ENCODE measurements at places on chromosomes 13 and 19.

DNA sequence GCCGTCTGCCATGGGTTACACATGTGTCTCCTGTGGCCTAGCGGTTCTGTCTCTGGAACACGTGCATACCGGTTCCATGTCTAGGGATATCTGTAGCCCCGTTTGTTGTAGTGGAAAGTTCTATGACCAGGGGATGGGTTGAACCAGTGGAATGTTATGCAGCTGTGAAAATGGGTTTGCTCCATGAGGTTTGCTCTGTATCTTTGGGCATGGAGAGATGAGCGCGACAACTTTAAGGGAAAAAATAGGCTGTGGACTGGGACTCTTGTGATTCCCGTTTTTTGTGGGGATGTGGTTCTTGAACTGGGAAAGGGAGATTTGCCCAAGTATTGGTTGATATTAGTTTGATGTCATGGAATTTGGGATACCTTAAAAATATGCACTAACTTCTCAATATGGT is 120.4 kb downstream of the KDM4B start:
- DNase-seq, result no peak

GRCh38 chr19:35725216-35725861 is 7.5 kb downstream of the KMT2B start:
- DNase-seq, result no peak

DNA sequence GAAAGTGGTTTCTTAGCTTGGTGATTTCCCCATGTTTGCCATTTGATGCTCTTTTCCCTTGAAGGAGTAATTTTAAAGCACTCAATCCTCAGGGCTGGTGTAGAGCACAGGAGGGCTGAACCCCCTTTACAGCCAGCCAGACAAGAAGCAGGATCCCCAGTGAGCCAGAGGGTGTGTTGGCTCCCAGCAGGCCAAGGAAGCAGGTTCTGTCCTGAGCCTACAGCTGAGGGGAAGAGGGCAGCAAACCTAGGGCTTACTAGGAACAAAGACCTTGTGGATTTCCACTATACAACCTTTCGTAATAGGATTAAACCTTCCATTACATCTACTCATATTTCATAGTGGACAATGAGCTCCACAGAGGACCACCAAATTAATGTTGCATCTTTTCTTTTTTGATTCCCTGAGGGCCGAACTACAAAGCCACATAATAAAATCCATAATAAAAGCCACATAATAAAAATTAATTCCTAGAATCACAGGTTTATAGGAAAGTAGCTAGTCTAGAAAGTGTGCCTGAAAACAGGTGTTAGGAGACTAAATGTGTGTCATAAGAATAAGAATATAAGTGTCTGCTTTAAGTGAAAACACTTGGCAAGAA is 300.2 kb downstream of the DCLK1 start:
- DNase-seq, result no peak

GRCh38 chr19:4889034-4889815 is 13.5 kb downstream of the ARRDC5 start:
- DNase-seq, result no peak

GRCh38 chr13:36753176-36753575 is 65.8 kb upstream of the RFXAP start:
- DNase-seq, result no peak

DNA sequence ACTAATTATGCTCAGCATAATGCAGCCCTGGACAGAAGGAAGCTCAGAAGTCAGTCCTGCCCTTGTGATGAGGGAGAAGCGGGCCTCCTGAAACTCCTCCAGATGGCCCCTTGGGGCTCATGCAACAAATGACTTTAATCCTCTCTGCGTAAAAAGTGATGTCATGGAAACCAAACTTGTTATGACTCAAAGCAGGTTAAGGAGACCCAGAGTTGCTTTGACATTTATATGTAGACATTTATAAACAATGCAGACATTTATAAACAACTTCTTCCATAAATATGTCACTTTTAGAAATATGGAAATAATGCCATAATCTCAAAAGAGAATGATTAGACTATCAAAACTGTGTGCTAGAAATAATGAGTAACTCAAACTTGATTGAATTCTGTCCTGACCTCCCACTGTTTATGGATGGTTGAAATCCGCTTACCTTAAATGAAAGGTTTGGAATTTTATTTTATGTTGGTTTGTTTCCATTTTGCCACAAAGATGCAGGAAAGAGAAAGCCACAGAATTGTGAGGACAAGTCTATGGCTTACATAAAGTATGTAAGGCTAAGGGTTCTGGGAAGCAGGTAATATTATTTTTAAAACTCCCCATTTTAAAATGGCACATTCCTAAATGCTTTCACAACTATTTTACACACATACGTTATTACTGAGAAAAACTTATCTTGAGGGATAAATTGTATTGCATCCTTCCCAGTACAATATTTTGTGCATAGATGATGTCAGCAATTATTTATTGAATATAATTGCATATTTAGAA is 73.7 kb downstream of the CYSLTR2 start:
- no peak for DNase-seq

- DNase-seq, result no peak
Observed at GRCh38 chr13:48165063-48165462, 67.9 kb upstream of the ITM2B start.

DNA sequence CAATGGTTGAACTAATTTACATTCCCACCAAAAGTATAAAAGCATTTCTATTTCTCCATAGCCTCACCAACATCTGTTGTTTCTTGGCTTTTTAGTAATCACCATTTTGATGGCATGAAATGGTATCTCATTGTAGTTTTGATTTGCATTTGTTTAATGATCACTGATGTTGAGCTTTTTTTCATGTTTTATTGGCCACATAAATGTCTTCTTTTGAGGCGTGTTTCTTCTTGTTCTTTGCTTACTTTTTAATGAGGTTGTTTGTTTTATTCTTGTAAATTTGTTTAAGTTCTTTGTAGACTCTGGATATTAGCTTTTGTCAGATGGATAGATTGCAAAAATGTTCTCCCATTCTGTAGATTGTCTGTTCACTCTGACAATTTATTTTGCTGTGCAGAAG is 28.2 kb downstream of the ZNF714 start:
- DNase-seq, result no peak

GRCh38 chr13:42985312-42986175 is 6.5 kb downstream of the EPSTI1 start:
- no peak for DNase-seq

DNA sequence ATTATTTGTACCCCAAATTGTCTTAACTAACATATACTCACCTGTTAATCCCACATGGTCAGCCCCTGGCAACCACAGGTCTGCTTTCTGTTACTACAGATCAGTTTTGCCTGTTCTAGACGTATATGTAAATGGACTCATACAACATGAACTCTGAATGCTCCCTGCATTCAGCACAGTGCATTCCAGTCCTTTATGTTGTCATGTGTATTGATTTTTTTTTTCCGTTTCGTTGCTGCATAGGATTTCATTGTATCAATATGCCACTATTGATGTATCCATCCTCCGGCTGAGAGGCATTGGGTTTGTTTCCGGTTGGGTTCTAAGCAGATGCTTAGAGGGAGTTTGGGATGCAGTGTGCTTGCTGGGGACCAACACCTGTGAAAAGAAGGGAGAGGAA is 36.1 kb upstream of the TNFRSF19 start:
- no peak for DNase-seq

- no peak for DNase-seq
Observed at GRCh38 chr19:33505823-33506222, 15.8 kb downstream of the PEPD start.
